HFFc6 (cell line): ENCODE measurements at places on chromosomes 7 and 10. TPM values are rescaled to one million over a fixed set of nuclear protein-coding genes. Genes with fewer than 3 reads are reported as not detected.
A peak's percentile ranks its signal among the peaks of the same experiment; 100 is the strongest.

GRCh38 chr10:79047875-79048638, 20.7 kb upstream of the ZMIZ1 start:
- no peak for DNase-seq
- peaks cover 14% of the 10 kb centered on the region; the same call in 1 of the 2 replicates for H3K4me1 ChIP-seq
- no peak overlapping the region for H3K4me3 ChIP-seq
- no peaks in the 10 kb centered on the region for H3K36me3 ChIP-seq
- H3K27ac ChIP-seq: no peak overlapping the region

GRCh38 chr7:41544241-41544640, 158.6 kb downstream of the INHBA start:
- no peak for DNase-seq
- H3K4me1 ChIP-seq: peaks cover 1% of the 10 kb centered on the region
- H3K27me3 ChIP-seq: no peaks in the 10 kb centered on the region; the same call in 1 of the 2 replicates
- H3K4me3 ChIP-seq: no peak overlapping the region
- H3K27ac ChIP-seq: no peak overlapping the region

UNC5B gene
- total RNA-seq: 5.4 to 11.2 TPM (median 6.5 TPM) in 3 replicates

COPS6 gene
- total RNA-seq: 260 and 294 TPM in 2 replicates

- H3K4me3 ChIP-seq: no peak overlapping the region
- peaks cover 35% of the 10 kb centered on the region for H3K4me1 ChIP-seq
- no peak for DNase-seq
- no peak overlapping the region for H3K27ac ChIP-seq
- H3K27me3 ChIP-seq: no peaks in the 10 kb centered on the region; the same call in none of the 2 replicates
- peaks cover 8% of the 10 kb centered on the region for H3K36me3 ChIP-seq
Measured at GRCh38 chr7:105188201-105188600, 174.2 kb downstream of the KMT2E start.

- peaks cover 15% of the 10 kb centered on the region for H3K27me3 ChIP-seq
- no peak overlapping the region for H3K27ac ChIP-seq
- DNase-seq: no peak
- H3K4me3 ChIP-seq: no peak overlapping the region
- no peaks in the 10 kb centered on the region for H3K36me3 ChIP-seq
Measured at GRCh38 chr10:60576130-60577069, 186.7 kb upstream of the ANK3 start.

DNA sequence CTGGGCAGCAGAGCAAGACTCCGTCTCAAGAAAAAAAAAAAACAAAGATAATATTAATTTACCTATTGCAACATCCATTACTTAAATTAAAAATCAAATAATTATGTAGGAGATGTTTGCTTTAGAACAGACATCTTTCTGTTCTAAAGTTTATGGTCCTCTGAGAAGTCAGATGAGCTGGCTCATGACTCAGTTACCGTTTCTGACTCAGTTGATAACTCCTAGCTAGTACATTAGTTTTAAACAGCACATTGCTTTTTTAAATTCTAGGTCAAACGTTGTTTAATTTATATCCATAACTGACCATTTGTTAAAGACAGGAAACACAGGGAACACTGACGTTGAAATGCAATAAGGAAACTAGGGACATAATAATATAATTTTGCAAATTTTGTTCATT, 162.7 kb downstream of the ETV1 start:
- H3K27ac ChIP-seq: peak overlapping the region; percentile 76
- peaks cover 3% of the 10 kb centered on the region; the same call in 1 of the 2 replicates for H3K27me3 ChIP-seq
- H3K36me3 ChIP-seq: no peaks in the 10 kb centered on the region; the same call in 1 of the 2 replicates
- no peak overlapping the region; the same call in 1 of the 2 replicates for H3K4me3 ChIP-seq

GRCh38 chr7:72405418-72405817, 6.7 kb downstream of the CALN1 start:
- peaks cover 13% of the 10 kb centered on the region for H3K36me3 ChIP-seq
- peaks cover 1% of the 10 kb centered on the region; the same call in 1 of the 2 replicates for H3K27me3 ChIP-seq
- H3K4me3 ChIP-seq: no peak overlapping the region
- no peak overlapping the region for H3K27ac ChIP-seq
- H3K4me1 ChIP-seq: no peaks in the 10 kb centered on the region
- DNase-seq: no peak

GRCh38 chr10:126421756-126422256, 33.5 kb upstream of the ADAM12 start:
- H3K36me3 ChIP-seq: peaks cover 20% of the 10 kb centered on the region
- H3K4me3 ChIP-seq: peak overlapping the region; percentile 78
- no peaks in the 10 kb centered on the region; the same call in 1 of the 2 replicates for H3K27me3 ChIP-seq

DNA sequence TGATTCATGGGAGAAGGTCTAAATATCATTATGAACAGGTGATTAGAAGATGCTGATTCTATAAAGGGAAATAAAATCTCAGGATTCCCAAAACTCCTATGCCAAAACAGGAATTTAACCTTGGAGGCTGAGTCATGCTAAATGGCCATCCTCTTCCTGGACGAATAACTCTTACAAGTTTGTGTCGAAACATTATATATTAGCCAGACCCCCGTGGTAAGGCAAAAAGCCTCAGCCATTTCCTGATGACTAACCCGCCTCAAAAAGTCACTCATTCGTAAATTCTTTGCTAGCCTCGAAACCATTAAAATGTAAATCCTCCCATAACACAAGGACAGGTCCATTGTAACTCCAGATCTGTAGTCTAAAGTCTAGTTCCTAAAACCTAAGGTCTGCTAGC, 32.0 kb downstream of the CUL2 start:
- H3K36me3 ChIP-seq: peaks cover 34% of the 10 kb centered on the region
- peaks cover 51% of the 10 kb centered on the region for H3K4me1 ChIP-seq
- DNase-seq: peak; percentile 83
- peak overlapping the region; percentile 83 for H3K27ac ChIP-seq

DNA sequence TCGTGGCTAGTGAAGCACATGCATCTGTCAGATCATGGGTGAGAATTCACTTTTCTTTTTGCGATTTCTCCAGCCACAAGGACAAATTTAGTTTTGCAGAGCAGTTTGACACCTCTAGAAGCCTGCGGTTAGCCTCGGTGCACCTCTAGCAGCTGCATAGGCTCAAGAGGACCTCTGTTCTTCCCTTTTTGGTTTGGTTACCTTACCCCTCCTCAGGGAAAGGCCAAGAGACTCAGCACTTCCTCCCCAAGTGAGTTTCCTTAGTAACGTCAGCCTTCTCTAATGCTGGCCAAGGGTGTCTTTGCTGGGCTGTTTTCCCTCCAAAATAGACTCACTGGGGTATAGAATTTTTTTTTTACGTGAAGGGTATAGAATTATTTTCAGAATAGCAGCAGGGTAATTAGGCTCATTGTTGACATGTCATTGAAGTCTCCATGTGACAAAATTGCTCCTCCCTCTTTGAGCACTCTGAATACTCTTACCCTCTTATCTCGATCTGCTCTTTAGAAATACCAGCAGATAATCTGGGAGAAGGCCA, 97.8 kb downstream of the AUTS2 start:
- no peak for DNase-seq
- no peak overlapping the region for H3K4me3 ChIP-seq
- no peaks in the 10 kb centered on the region for H3K27me3 ChIP-seq
- H3K4me1 ChIP-seq: no peaks in the 10 kb centered on the region

GRCh38 chr10:60955957-60956425, 12.0 kb upstream of the RHOBTB1 start:
- peak; percentile 79 for DNase-seq
- H3K4me1 ChIP-seq: peaks cover 56% of the 10 kb centered on the region
- H3K27ac ChIP-seq: peak overlapping the region; percentile 63
- no peaks in the 10 kb centered on the region for H3K36me3 ChIP-seq
- no peaks in the 10 kb centered on the region for H3K27me3 ChIP-seq
- H3K4me3 ChIP-seq: no peak overlapping the region

DNA sequence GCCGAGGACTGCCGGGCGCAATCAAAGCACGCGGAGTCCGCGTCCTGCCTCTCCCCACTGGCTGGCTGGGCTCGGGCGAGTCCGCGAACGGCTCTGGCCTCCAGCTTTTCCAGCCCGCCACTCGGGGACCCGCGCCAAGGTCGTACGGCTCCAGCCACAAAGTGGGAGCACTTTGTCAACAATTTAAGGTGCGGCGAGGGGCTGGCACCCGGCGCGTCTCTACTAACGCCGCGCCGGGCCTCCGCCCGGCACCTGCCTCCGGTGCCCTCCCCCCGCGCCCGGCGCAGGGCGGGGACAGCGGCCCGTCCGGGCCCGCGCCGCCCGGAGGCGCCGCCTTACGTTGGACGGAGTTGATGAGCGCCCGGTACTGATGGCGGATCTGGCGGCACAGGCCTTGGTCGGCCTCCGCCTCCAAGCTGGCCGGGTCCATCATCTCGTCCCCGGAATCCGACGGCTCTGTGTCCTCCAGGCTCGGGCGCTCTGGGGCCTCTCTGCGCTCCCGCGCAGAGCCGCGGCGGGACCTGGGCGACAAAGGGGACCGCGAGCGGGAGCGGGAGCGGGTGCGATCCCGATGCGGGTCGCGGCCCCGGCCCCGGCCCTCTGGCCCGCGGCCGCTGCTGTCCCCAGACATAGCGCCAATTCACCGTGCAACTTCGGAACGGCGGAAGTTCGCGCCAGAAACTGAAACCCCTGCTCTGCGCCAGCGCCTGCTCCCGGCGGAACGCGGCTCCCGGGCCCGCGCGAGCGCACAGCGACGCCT, at the start of gene NSMCE4A:
TSS of gene NSMCE4A (minus strand) at position 683 of the 760 bp plus-strand sequence. CDS start at position 631, 52 bp downstream.
- DNase-seq: peak; percentile 57
- H3K4me3 ChIP-seq: peak within 1 kb of the TSS; percentile 94
- peaks cover 2% of the 10 kb centered on the region; the same call in 1 of the 2 replicates for H3K27me3 ChIP-seq

DNA sequence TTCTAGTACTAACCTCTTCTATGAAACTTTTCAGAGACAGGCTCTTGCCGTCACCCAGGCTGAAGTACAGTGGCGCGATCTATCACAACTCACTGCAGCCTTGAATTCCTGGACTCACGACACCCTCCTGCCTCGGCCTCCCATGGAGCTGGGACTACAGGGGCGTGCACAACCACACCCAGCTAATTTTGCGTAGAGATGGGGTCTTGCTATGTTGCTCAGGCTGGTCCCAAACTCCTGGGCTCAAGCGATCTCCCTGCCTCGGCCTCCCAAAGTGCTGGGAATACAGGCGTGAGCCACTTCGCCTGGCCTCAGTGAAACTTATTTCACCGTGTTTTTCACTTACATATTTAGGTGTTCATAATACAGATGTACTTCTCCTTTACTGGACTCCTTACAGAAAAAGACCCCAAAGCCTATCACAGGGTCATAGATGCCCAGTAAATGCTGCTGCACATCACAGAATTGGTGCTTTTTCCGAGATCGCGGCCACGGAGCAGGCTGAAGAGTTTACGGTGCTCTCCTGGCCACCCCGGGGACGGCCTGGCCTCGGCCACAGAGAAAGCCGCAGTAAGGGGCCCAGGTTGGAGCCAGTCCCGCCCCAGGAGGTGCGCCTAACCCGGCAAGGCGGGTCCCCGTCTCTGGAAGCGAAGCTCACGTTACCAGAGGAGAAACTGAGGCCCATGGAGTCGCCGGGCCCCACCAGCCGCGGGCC, 595 bp downstream of the TBL2 start:
- peaks cover 19% of the 10 kb centered on the region for H3K4me1 ChIP-seq
- H3K36me3 ChIP-seq: peaks cover 22% of the 10 kb centered on the region
- H3K27ac ChIP-seq: peak overlapping the region; percentile 93
- H3K27me3 ChIP-seq: peaks cover 3% of the 10 kb centered on the region
- DNase-seq: no peak

MSMB gene
- total RNA-seq: not detected in 2 replicates

C10orf105 gene
- total RNA-seq: not detected in 3 replicates

- H3K4me1 ChIP-seq: peaks cover 13% of the 10 kb centered on the region
- H3K27me3 ChIP-seq: no peaks in the 10 kb centered on the region
- no peaks in the 10 kb centered on the region for H3K36me3 ChIP-seq
- no peak overlapping the region for H3K4me3 ChIP-seq
- peak; percentile 5 for DNase-seq
- H3K27ac ChIP-seq: no peak overlapping the region
Measured at GRCh38 chr7:7732621-7733281, 14.3 kb upstream of the RPA3 start.
